Stimulated activated CD4-positive, alpha-beta T cell treated with anti-CD3 and anti-CD28 coated beads, TNF-alpha, amount 100 ng/mL, for 1 hour (primary cell): ENCODE measurements at places on chromosomes 16 and 17.

DNA sequence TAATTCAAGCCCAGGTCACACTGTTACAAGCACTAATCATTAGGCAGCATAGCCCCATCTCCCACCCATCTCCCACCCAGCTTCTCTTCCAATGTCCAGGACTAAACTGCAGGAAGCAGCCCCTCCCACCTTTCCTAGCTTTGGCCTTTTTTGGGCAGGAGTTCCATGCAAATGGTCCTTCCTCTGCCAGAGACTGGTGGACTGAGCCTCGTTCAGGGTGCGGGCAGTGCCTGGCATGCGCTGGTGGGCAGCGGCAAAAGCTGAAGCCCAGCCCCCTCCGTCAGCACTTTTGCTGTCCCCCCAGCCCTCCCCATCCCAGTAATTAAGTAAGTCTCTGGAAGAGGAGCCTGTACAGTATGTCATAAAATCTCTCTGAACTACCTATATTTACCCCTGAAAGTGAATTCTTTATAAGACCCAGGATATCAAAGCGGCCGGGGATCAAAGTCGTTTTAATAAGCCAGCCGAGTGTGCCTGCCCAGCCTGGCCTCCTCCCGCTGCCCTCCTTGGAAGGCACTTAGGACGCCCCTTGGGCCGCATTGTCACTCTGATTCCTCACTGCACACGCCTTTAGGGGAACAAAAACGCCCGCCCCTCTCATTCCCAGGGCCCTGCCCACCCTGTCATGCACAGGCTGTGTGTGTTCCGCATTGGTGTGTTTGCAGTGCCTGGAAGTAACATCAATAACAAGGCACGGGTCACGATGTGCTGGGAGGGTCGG, 109.9 kb downstream of the IRX5 start:
- DNase-seq = no peak

GRCh38 chr16:10984509-10984908, 40.1 kb downstream of the CLEC16A start:
- DNase-seq = no peak

GRCh38 chr17:5621729-5622128, 37.4 kb upstream of the NLRP1 start:
- DNase-seq = no peak

GRCh38 chr16:64627781-64628180, 494.1 kb downstream of the CDH11 start:
- DNase-seq = no peak

DNA sequence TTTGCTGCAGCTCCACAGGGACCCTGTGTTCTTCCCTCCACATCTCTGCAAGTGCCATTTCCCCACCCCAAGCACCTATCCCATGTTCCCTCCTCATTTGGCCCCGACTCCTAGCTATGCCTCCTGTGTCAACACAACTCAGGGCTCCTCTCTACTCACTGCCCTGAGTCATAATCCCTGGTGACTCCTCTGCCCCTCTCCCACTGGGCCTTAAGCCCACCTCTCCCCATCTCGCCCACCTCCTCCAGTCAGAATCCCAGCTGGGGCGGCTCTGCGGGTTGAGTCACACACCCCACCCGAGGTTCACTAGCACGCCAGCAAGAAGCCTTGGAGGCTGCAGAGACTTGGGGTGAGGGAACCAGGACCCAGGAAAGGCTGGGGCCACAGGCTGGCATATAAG, 346.2 kb downstream of the FOXL1 start:
- no peak for DNase-seq

DNA sequence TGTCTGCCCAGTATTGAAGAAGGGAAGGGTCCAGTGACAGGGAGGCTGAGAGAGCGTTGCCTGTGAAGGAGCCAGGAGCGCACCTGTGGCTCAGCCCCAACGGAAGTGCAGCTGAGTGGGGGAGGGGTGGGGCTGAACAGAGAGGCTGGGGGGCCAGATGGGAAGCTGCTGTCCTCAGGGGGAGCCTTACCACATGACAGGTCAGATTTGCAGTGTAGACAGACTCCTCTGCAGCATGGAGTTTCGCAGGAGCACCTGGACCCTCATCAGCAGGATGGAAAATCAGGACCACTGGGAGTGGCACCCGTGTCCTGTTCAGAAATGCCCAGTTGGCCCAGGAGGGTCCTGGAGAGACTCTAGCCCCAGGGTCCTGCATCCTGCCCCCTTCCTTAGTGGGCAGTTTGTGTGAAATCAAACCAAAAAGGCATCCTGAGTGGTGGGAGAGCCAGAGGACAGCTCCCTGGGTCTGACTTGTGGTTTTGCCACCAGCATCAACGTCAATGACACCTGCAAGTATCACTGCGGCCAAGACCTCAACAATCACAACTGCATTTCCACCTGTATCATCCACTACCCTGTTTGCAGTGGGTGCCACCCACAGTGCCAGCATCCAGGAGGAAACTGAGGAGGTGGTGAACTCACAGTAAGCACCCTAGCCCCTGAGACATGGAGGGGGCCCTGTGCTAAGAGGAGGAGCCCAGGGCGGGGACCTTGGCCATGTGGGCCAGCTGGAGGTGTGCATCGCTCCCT, 7.8 kb downstream of the CD300A start:
- no peak for DNase-seq

DNA sequence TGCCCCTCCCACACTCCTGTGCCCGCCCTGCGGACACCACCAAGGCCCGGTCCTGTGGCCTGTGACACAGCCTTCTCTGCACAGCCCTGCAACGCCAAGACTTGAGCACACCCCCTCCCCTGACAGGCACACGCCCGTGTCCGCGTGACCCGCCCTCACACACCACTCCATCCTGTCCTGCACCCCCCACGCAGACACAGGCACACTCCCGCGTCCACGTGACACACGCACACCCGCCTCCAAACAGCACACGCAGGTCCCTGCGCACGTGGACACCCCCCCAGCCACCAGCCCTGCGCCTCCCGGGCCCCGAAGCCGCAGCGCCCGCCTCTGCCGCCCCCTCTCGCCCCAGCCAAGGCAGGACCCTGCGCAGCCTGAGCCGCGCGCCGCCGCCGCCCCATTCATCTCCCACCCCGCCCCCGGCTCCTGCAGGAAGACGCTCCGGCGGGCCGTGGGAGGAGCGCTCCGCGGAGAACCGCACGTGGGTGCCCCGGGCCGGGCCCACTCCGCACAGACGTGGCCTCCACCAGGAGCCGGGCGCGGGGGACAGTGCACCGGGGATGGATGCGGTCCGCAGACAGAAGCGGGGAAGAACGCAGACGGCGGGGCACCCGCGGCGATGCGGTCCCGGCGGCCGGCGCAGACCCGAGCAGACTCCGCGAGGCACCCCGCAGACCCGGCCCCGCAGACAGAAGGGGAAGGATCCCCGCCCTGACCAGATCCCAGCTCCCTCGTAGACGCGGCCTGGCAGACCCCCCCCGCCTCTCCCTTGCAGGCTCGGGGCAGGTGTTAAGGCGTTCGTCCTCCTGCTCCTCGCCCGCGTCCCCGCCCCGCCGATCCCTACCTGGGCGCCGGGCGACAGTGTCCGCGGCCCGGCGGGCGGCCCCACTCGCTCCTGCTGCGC, 506 bp downstream of the CAMKK1 start:
- peak; percentile 32 for DNase-seq

- no peak for DNase-seq
These were observed 52.3 kb downstream of the YWHAE start for GRCh38 chr17:1347589-1348323.

- no peak for DNase-seq
These were observed 17.6 kb downstream of the SPAG9 start for GRCh38 chr17:51103050-51103449.

GRCh38 chr17:73301369-73301768, 10.4 kb downstream of the CDC42EP4 start:
- no peak for DNase-seq

DNA sequence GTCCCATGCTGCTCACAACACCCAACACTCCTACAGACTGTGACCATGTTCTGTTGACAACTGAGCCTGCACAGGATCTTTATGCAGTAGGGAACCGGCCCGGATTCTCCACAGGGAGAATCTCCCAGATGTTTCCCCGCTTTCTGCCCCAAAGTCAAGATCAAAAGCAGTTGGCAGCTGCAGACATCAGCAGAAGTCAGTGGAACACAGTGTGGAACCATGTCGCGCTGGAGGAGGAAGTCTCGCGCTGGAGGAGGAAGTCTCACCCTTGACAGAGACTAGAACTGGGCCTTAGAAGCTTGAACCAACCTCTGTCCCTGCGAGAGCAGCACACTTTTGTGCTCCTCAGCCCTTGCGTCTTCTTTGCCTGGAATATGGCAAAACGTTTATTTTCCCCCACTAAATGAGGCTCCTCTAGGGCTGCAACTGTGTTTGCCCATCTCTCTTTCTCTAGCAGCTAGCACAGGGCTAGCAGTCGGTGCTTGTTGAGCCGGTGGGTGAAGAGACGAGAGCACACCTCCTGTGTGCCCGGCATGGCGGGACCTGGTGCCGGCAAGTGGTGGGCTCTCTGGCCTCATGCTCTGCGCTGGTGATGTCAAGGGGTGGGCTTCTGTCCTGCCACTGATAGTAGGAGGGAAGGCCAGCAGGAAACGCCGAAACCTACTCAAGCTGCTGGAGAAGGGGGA, 2.1 kb upstream of the MRC2 start:
- DNase-seq = no peak

GRCh38 chr16:67942200-67942509, 1.8 kb downstream of the LCAT start:
- DNase-seq = no peak

DNA sequence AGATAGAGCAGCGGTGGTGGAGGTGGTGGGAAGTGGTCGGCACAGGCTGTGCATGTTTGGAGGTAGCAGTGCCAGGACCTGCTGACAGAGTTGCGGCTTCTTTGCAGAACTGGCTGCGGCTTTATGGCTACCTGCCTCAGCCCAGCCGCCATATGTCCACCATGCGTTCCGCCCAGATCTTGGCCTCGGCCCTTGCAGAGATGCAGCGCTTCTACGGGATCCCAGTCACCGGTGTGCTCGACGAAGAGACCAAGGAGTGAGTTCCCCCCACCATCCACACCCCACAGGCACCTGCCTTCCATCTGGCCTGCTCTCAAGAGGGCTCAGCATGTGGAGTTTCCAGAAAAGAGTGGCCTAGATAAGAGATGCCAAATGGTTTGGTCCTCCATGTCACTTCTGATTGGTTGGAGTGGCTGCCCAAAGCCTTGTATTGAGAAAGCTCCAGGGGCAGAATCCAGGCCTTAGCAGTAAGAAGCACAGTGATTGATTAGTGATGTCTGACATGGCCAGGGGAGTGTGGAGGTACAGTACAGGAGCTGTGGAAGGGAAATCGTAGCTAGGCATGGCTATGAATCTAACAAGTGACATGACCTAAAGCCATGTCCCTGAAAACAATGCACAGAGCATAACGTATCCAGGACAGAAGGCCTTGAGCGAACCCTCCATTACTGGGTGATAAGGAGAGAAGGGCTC, 12.0 kb downstream of the MMP15 start:
- no peak for DNase-seq

DNA sequence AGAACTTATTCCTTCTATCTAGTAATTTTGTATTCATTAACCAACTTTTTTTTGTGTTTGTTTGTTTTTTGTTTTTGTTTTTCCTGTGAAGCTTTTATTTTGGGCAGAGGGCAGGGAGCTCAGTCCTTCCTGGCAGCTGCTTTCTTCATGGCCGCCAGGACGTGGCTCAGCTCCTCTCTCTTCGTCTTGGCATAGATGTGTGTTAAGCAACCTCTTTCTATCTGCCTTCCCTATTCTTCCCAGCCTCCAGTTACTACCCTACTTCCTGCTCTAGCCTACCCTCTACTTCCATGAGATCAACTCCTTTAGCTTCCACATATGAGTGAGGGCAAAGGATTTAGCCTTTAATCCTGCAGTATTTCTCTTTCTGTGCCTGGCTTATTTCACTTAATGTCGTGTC, 8.2 kb upstream of the BRD7 start:
- DNase-seq = no peak

GRCh38 chr17:43524945-43525575, 21.1 kb downstream of the ETV4 start:
- no peak for DNase-seq

DNA sequence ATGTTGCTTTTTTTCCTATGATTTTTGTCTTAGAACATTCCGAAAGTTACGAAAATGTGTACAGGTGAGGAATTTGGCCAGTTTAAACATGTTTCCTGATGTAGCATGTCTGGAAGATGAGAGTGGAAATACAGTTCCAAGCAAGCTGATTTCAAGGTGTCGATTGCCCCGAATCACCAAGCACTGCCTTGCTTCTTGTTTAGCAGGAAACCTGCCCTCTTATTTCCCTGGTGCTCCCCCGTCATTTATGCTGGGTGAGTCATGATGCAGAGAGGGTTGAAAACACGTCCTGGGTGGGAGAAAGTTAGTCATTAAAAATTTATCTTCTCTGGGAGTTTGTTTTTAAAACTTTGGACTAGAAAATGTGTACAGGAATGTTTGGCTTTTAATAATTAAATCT, 608.6 kb upstream of the EEF2KMT start:
- no peak for DNase-seq

DNA sequence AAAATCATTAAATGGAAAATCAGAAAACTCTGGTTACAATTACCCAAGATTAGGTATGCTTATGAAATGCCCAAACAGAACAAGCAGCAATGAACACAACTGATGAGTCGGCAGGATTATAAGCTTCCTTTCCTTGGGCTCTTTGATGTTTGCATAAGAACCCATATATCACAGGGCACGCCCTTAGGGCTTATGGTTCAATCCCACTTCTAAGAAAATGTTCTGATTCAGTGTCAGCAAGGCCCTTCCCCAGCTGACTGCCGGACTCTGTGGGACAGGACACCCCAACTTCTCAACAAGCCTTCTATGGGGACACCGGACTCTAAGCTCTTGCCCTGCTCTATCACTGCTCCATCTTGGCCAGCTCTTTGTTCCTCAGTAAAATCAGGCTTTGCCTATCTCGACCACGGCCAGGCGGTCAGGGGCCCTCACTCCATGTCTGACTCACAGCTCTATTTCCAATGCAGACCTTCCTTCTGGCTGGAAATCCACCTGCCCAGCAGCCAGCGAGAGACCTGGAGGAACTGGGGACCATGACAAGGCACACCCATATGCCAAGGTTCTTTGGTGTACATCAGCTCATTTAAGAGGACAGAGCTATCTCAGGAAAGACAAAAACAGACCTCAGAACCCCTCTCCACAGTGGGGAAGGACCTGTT, 26.8 kb downstream of the LITAFD start:
- DNase-seq = no peak

GRCh38 chr16:79918916-79919315, 318.4 kb upstream of the MAF start:
- no peak for DNase-seq

GRCh38 chr17:47797797-47798196, 23.8 kb downstream of the OSBPL7 start:
- DNase-seq = no peak

- no peak for DNase-seq
These were observed 29.0 kb upstream of the RNPS1 start for GRCh38 chr16:2296661-2297505.

DNA sequence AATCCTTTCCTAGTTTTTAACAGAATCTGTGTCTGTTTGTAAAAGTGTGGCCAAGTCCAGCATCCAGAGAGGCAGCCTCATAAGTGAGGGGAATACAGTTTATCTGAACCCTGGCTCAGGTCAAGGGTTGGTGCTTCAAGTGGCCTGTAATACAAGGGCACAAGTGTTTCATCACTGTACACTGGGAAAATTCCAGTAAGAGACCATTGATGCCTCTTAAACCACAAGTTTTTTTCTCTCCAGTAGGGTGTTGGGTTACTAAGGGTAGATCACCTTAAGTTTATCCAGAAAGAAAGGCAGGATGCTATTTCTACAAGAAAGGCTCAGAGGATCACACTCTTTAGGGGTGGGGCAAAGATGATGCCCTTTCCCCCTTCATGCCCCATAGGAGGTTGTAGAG, 96.7 kb downstream of the CDYL2 start:
- no peak for DNase-seq
